Adrenal gland (tissue), 19 donors: ENCODE measurements at places on chromosomes 7 and 10. TPM values are rescaled to one million over a fixed set of nuclear protein-coding genes. Genes with fewer than 3 reads are reported as not detected.

MYL10 gene
- not detected for total RNA-seq

DNA sequence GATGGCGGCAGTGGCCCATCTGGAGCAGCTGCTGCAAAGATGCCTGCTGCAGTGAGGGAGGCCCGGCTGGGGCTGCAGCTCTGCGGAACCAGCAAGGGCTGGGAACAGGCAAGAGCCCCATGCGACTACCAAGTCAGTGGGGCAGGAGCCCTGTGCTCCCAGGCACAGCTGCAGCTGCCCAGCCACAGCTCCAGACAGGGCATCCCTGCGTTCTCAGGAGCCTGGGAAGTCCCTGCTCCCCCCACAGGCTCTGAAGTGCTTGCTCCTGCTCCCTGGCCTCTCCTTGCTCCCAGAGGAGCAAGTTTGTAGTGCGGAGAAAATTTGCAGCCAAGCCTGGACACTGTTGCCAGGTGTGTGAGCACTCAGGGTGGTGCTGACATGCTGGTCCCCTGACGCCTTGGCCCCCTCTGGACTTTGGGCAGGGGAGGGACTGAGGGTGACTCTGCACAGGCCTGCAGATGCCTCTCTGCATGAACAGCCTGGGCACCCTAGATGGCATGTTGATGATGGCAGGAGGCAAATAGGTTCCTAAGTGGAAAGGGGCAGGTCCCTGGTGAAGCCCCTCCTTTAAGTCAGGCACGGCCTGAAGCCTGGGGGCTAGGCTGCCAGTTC, 105.6 kb downstream of the LYZL1 start:
- no peaks in the 10 kb centered on the region for H3K4me1 ChIP-seq
- no peak overlapping the region for H3K27ac ChIP-seq
- H3K27me3 ChIP-seq, result no peaks in the 10 kb centered on the region
- no peak overlapping the region for H3K4me3 ChIP-seq

DNA sequence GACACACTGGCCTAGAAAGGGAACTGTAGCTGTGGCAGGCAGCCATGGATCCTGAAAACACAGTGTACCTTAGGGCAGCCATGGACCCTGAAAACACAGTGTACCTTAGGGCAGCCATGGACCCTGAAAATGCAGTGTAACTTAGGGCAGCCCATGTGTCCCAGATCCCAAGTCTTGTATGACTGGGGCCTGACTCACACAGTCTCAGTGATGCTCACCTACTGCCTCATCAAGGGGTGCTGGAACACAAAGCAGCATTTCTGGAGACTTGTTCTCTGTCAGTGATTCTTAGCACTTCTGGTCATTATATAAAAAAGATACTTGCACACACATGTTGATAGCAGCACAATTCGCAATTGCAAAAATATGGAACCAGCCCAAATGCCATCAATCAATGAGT, 70.2 kb upstream of the LAMB4 start:
- no peaks in the 10 kb centered on the region for H3K36me3 ChIP-seq
- DNase-seq, result no peak
- H3K27me3 ChIP-seq, result no peaks in the 10 kb centered on the region
- H3K4me3 ChIP-seq, result no peak overlapping the region
- H3K27ac ChIP-seq, result no peak overlapping the region

PON2 gene
- total RNA-seq, result 369 TPM

- no peaks in the 10 kb centered on the region for H3K36me3 ChIP-seq
- H3K4me1 ChIP-seq, result no peaks in the 10 kb centered on the region
- H3K27ac ChIP-seq, result no peak overlapping the region
- no peak overlapping the region for H3K4me3 ChIP-seq
- no peaks in the 10 kb centered on the region for H3K27me3 ChIP-seq
Observed at GRCh38 chr10:88190123-88190522, 326.7 kb downstream of the PTEN start.

DNA sequence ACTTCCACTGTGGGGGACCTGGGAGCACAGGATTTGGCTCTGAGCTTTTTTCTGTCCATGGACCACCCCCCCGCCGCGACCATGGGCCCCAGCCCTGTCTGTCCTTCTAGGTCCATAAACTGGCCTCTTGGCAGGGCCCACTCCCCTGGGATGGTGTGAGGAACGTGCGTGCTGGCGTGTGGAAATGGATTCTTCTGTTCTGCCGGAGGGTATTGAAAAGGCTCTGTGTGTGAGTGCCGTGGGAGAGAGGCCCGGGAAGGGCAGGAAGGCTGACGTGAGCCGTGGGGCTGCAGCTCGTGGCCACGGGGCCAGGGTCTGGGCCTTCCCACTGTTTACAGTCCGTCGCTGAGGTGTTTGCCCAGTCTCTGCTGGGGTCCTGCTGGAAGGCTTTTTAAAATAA, 123.7 kb downstream of the GRK5 start:
- H3K4me3 ChIP-seq, result no peak overlapping the region
- H3K36me3 ChIP-seq, result no peaks in the 10 kb centered on the region
- no peaks in the 10 kb centered on the region for H3K27me3 ChIP-seq
- H3K4me1 ChIP-seq, result no peaks in the 10 kb centered on the region

SPDYE2B gene
- not detected for total RNA-seq

SLC26A5 gene
- total RNA-seq, result not detected

ZFAND2A gene
- 18.2 TPM for total RNA-seq

- H3K4me1 ChIP-seq, result no peaks in the 10 kb centered on the region
- H3K27me3 ChIP-seq, result no peaks in the 10 kb centered on the region
- H3K27ac ChIP-seq, result no peak overlapping the region
- H3K36me3 ChIP-seq, result no peaks in the 10 kb centered on the region
- H3K4me3 ChIP-seq, result no peak overlapping the region
Observed at GRCh38 chr10:86300399-86300925, 66.1 kb downstream of the GRID1 start.

GRCh38 chr10:1242975-1243374, 186.8 kb downstream of the WDR37 start:
- H3K27ac ChIP-seq, result no peak overlapping the region
- H3K27me3 ChIP-seq, result peaks cover 12% of the 10 kb centered on the region
- no peaks in the 10 kb centered on the region for H3K36me3 ChIP-seq
- H3K4me1 ChIP-seq, result no peaks in the 10 kb centered on the region
- H3K4me3 ChIP-seq, result no peak overlapping the region

DNA sequence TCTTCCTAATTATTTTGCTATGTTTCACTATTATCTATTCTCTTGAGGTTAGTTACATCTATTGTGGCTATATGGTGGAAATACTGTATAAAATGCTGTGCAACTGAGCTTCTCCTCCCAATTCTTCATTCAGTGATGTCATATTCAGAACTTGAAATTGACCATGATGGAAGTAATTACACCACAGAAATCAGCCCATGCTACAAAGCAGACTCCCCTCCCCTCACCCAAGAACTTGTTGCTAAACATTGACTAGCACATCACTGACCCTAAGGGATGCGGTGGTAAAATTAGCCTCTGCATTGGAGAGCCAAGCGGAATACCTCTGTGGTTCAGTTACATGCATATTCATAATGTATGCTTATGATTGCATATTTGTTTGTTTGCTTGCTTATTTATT, 8.8 kb downstream of the CALD1 start:
- H3K36me3 ChIP-seq, result no peaks in the 10 kb centered on the region
- no peaks in the 10 kb centered on the region for H3K4me1 ChIP-seq
- DNase-seq, result no peak
- no peak overlapping the region for H3K27ac ChIP-seq

STEAP2 gene
- total RNA-seq, result 9.5 TPM

DNA sequence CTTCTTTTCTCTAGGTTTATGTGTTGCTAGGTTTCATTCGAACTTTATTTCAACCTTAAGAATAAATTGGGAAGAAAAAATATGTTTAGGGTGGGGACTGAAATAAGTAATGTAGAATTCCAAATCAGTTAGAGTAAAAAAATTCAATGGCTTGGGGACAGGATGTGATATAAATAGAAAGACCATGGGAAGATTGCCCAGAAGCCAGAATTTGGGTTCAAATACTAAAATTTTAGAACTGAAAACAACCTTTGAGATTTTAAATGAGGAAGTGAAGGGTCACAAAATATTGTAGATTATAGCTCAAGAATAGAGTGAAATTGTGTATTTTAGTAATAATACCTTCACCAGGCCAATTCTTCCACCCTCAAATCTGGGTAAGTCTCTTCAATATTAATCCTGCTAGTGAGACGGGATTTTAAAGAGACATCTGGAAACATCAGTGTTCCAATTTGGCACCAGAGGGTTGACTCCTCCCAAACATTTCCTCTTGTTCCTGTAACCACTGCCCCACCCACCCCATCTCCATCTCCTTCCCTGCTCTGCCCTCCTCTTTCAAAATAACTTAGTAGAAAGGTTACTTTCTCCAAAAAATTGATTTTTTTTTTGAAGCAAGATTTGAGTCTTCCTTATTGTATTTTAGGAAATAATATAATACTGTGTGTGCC, 51.3 kb upstream of the FAM3C start:
- DNase-seq, result no peak
- H3K4me3 ChIP-seq, result no peak overlapping the region
- no peaks in the 10 kb centered on the region for H3K4me1 ChIP-seq
- H3K27me3 ChIP-seq, result no peaks in the 10 kb centered on the region
- peak overlapping the region; percentile 60 for H3K27ac ChIP-seq

GRCh38 chr10:27391325-27391724, 112.8 kb upstream of the RAB18 start:
- no peak overlapping the region for H3K27ac ChIP-seq
- peaks cover 2% of the 10 kb centered on the region for H3K27me3 ChIP-seq
- H3K4me1 ChIP-seq, result no peaks in the 10 kb centered on the region
- H3K4me3 ChIP-seq, result no peak overlapping the region
- no peaks in the 10 kb centered on the region for H3K36me3 ChIP-seq

GRCh38 chr10:58608351-58608750, 95.7 kb downstream of the BICC1 start:
- no peak overlapping the region for H3K4me3 ChIP-seq
- no peak for DNase-seq
- no peak overlapping the region for H3K27ac ChIP-seq
- no peaks in the 10 kb centered on the region for H3K27me3 ChIP-seq

DNA sequence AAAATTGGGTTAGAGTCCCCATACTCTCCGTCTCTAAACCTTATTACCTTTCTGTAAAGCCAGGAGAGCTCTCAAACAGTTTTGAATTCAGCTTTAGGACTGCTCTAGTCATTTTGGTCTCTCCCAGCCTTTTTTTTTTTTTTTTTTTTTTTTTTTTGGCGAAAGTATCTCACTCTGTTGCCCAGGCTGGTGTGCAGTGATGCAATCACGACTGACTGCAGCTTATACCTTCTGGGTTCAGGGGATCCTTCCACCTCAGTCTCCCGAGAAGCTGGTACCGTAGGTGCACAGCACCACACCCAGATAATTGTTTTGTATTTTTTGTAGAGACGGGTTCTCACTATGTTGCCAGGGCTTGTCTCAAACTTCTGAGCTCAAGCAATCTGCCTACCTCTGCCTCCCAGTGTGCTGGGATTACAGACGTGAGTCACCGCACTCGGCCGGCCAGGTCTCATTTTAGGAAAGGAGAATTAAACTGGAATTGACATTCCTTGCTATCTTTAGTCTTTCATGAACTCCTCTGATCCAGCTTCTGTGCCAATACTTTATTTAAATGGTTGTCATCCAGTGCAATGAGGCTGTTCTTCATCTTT, 31.4 kb upstream of the RSU1 start:
- DNase-seq, result no peak
- no peak overlapping the region for H3K27ac ChIP-seq
- peaks cover 5% of the 10 kb centered on the region for H3K27me3 ChIP-seq
- no peaks in the 10 kb centered on the region for H3K4me1 ChIP-seq
- no peak overlapping the region for H3K4me3 ChIP-seq

GRCh38 chr7:141700296-141700847, 1.6 kb downstream of the DENND11 start:
- no peaks in the 10 kb centered on the region for H3K36me3 ChIP-seq
- H3K27me3 ChIP-seq, result no peaks in the 10 kb centered on the region
- peak overlapping the region; percentile 83 for H3K27ac ChIP-seq
- no peak overlapping the region for H3K4me3 ChIP-seq
- H3K4me1 ChIP-seq, result peaks cover 23% of the 10 kb centered on the region

OR9A4 gene
- not detected for total RNA-seq

DNA sequence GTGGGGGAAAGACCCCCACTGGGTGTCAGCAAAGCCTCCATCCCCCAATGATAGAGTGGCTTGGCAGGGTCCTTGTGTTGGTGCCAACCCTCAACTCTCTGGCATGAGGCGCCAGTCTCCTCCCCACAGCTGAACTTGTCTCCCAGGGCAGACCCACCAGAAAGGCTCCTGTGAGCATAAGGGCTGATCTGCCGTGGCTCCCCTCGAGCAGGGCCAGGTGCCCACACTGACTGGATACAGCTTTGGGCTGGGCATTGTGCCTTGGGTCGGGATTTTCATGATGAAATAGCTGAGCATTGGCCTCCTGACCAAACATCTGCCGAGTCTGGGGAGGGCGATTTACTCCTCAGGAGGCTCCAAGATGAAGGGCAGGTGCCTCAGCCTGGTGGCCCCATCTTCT, 68.1 kb upstream of the NPTX2 start:
- DNase-seq, result no peak
- H3K27me3 ChIP-seq, result no peaks in the 10 kb centered on the region
- no peaks in the 10 kb centered on the region for H3K36me3 ChIP-seq
- H3K27ac ChIP-seq, result no peak overlapping the region

- no peak overlapping the region for H3K27ac ChIP-seq
- H3K4me3 ChIP-seq, result no peak overlapping the region
- H3K36me3 ChIP-seq, result no peaks in the 10 kb centered on the region
- no peaks in the 10 kb centered on the region for H3K4me1 ChIP-seq
- DNase-seq, result no peak
- no peaks in the 10 kb centered on the region for H3K27me3 ChIP-seq
Observed at GRCh38 chr10:20922451-20922850, 25.3 kb upstream of the NEBL start.

DNA sequence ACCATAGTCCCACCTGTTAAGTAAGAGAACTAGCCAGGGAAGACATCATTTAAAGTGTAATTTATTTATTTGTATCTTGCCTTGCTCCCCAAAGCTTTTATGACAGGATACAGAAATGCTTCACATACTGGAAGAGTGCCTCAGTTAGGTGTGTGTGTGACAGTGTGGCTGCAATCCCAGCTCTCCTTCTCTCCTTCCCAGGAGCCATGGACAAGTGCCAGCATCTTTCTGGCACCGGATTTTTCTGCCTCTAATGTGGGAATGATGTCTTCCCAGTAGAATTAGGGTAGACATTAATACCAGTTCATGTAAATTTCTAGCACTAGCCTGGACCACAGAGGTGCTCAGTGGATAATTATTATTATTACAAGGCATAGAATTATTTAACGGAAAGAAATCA, 30.3 kb upstream of the ATXN7L1 start:
- no peak overlapping the region for H3K4me3 ChIP-seq
- H3K36me3 ChIP-seq, result no peaks in the 10 kb centered on the region
- H3K27me3 ChIP-seq, result no peaks in the 10 kb centered on the region
- no peak overlapping the region for H3K27ac ChIP-seq

RNF32 gene
- 1.5 TPM for total RNA-seq

NXPH1 gene
- 40.9 TPM for total RNA-seq
